DMS 273 treated with DMSO at 0.1 percent for 48 hours (cell line): ENCODE measurements at places on chromosomes 7 and 10.

DNA sequence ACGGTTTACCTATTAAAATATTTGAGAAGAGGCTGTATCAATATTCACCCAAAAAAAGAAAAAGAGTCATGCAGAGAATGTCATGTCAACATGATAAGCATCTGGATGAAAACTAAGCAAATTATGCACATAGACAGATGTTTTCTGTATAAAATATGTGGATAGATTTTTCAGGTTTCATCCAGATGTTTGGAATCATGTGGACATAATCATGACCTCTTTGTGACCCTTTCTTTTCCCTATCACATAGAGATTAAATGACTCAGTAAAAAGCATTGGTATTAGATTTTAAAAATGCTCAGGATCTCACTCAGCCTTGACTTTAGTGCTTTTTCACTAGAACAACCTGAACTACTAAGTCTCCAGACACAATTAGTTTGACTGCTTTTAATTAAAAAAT, 90.0 kb downstream of the FOXP2 start:
- DNase-seq = no peak

- no peak for DNase-seq
These were observed 287.0 kb downstream of the TCERG1L start for GRCh38 chr10:131024259-131025131.

DNA sequence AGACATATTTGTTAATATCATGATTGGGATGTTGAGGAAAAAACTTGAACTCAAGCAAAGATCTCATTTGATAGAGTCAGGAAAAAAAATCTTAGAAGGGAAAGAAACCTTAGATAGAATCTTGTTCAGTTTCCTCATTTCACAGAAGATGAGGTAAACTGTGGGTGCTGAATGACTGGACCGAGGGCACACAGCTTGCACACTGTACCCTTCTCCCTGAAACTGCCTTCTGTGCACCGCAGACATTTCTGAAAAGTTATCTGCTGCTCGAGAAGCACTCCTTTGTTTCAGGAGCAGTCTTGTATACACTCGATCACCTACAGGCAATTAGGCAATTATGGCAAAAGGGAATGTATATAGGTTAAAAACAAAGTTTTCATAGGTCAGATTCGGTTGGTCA, 167.4 kb downstream of the SKAP2 start:
- no peak for DNase-seq

DNA sequence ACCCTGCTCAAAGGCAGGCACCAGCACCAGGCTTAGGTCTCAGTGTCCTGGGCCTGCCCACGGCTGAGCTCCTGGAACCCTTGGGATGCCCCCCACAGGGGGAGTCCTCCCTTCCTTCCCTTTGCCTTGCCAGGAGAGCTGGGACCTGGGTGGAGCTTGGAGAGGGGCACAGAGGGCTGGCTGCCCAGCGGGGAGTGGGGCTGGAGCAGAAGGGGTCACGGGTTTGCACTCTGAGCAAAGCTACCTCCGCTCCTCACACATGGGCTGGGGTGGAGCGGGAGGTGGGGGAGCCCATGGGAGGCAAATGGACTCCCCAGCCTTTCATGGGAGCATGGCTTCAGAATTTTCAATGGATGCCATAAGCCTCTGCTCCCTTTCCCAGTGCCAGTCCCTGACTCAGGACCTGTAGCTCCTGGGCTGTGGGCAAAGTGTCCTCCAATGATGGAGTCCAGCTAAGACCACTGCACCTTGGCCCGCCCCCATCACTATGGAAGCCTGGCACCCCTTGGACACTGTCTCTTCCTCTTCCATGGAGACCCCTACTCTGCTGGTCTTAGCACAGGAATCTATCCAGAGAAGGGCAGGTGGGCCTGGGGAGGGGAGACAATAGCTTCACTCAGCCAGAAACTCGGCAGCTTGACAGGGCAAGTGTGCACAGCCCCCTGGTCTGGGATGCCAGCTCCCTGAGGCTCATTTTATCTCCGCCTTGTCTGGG, 39.9 kb downstream of the LDB3 start:
- no peak for DNase-seq

DNA sequence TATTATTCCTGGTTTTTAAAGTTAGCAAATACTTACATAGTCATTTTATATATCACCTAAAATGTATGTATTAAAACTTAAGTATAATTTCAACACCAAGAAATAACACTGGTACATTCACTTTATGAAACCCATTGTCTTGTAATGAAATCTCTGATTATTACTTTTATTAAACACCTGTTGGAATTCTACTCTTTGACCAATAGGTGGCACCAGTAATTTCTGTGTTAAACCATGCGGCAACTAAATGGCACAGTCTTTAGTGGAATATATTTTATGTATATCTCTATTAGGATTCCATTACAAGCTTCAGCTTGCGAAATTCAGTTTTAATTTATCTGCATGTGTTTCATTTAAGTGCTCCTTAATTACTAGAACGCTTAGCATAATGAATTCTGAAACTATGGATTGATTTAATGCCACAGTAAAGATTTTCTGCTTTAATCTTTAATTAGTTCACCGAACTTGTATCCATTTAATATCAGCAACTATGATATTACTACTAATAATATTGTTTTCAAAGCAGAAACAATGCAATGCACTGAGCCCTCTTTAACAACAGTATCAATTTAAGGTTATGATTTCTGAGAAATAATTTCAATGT, 181.3 kb downstream of the MAGI2 start:
- DNase-seq = peak; percentile 28

GRCh38 chr10:12628964-12629766, 279.8 kb downstream of the CAMK1D start:
- DNase-seq = no peak

- no peak for DNase-seq
These were observed 57.5 kb upstream of the PTPN12 start for GRCh38 chr7:77479536-77480088.

DNA sequence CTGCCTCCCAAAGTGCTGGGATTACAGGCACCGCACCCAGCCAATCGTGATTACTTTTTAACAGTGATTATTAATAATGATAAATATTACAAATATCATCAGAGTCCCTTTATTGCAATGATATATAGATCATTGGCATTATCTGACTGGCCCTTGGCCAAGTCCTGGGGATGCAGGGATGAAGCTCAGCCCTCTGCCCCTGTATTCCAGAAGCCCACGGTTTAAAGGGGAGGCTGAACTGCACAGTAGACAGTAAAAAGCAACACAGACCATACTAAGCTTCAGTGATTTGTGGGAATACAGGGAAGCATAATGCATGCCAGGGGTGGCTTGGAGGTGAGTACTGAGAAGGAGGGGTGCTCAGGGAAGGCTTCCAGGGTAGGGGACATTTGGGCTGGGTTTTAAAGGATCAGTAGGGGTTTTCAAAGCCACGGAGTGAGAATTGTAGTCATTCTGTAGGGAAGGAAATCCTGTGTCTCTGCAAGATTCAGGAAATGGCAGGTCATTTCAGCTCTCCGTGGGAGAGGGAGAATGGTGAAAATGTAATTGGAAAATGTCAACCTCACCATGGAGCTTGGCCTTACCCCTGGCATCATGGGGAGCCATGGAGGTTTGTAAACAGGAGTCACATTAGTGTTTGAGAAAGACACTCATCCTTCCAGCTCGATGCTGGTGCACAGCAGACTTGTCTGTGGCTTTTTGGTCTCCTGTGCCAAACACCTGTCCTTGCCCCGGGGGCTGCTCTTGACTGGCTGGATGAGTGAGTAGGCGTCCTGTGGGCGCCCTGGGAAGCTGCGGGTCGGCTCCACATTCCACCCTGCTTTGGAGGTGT, 8.8 kb downstream of the ADAMTS14 start:
- DNase-seq = no peak

GRCh38 chr10:121063744-121064143, 212.6 kb downstream of the WDR11 start:
- DNase-seq = no peak

- DNase-seq = no peak
These were observed 8.4 kb upstream of the LYZL1 start for GRCh38 chr10:29280488-29280840.

DNA sequence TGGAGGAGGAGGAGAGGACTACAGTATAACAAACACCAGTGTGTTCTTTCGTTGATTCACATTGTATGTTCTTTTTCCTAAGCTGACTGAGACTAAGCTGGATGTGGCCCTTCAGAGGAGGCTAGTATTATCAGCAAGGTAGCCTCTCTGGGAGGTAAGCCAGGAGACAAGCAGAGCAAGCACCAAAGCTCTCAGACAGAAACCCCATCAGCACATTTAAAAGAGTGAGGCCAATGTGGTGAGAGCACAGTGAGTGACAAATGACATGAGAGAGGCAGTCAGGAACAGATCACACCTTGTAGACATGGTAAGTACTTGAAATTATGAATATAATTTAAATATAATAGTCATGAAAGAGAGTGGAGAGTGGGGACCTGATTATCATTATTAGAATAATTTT, 107.6 kb downstream of the KMT2C start:
- no peak for DNase-seq

- DNase-seq = no peak
These were observed 219.7 kb upstream of the ADARB2 start for GRCh38 chr10:1957057-1957456.

DNA sequence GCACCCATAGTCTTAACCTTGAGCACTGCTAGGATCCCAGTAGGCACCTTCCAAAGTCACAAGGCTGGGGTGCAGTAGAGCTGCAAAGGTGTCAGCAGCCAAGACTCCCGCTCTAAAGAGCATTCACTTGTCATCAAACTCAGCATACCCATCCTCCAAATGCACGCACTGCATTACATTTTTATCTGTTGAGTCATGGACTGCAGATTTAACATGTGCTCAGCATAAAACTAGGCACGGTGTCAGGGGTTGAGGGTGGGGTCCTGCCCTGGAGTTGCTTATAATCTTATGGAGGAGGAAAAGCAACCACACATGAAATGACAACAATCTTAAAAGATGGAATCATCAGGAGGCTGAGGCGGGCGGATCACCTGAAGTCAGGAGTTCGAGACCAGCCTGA, 102.6 kb downstream of the PARP12 start:
- DNase-seq = no peak

DNA sequence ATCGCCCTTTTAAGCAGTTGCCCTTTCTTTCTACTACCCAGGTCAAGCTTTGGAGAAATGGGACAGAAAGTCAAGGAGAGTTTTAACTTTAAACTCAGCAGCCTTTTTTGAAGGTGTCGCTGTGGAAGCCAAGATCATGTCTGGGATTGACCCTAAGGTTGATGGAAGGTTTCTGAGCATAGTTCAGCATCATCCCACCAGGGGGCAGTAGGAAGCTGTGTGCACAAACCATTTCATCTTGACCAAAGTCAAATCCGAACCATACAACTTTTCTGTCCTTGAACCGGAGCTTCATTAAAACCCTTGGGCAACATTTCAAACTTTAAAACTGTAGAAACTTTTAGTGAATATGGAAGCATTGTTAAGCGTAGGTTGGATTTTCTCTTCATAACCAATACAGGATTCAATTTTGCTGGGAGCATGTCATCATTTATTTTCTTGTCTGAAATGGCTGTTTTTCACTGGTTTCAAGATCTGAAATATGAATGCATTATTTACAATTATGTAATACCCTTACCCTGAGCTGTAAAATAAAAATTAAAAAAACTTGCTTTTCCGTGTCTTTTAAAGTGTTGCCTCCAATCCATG, 214.4 kb upstream of the KIAA1217 start:
- no peak for DNase-seq

GRCh38 chr10:33421789-33422462, 87.5 kb upstream of the NRP1 start:
- no peak for DNase-seq

DNA sequence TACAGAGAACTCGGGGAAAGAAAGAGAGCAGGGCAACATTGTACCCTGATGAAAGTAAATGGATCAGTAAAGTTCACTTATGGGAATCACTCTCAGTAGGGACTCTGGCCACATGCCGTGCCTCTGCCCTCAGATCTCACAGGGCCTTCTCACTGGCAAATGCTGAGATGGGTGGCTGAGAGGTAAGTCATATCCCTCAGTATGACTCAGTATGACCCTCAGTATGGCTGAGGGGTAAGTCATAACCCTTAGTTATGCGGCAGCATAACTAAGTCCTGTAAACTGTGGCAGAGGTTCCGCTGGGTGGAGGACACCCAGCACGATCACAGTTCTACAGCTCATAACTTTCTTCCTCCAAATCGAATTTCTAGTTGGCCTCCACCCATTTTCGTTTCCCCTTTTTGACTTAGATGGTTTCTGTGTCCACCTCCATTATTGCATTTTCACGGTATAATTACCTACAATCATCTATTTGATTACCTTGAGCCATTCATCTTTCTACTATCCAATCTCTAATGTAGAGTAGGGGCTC, 26.5 kb upstream of the WNT16 start:
- no peak for DNase-seq

DNA sequence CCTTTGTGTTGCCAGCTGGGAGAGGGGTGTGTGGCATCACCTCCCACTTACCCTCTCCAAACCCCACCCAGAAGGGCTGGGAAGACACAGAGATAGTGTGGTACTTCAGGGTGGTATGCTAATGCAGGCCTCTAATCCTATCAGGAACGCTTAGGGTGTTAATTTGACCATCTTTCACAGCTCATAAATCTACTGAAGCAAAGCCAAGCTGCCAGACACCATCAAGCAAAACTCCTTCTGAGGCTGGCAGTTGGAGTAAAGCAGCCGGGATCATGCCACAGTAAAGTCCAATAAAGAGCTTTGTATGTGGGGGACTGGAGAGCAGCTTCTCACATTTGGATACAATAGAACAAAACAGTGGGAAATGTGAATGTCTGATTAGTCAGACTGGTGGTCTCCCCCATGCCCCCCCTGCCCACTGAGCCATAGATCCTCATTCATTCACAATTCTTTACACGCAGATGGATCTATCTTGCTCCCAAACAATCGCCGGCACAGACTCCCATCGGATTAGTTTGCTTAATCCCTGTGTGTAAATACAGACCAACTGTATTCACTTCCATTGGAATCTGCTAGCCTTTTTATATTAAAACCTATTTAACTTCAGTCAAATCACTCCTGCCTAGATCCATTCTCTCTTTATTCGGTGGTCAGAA, 29.6 kb downstream of the FGFBP3 start:
- DNase-seq = no peak

DNA sequence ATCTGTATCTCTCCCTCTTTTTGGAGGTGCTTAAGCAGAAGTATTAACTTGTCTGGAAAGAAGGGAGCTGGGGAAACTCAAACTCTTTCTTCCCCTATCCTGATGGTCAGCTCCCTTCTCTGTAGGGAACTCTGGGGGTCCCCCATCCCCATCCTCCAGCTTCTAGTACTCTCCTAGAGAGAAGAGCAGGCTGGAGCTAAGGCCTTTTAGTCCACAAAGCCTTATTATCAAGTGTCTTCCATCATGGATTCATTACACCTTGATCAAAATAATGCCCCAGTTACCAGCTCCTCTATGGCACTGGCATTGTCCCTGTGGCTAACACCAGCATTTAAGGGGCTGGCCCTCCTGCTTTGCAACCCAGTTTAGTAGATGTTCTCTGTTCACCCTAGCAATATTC, 35.7 kb downstream of the CADPS2 start:
- DNase-seq = no peak

- no peak for DNase-seq
These were observed 1.6 kb upstream of the IDI1 start for GRCh38 chr10:1050554-1050953.

DNA sequence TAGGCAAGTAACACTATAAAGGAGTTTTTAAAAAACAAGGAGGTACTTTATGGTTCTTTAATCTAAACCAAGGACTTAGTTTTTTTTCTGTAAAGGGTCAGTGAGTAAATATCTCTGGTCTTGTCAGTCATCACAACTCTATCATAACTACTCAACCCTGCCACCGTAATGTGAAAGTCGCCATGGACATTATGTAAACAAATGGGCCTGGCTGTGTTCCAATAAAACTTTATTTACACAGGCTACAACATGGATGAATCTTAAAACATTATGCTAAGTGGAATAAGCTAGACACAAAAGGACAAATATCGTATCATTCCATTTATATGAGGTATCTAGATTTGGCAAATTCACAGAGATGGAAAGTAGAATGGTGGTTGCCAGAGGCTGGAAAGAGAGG, 60.8 kb upstream of the SP4 start:
- no peak for DNase-seq
